ENCODE measurements at places on chromosomes 12 and 14. TPM values are rescaled to one million over a fixed set of nuclear protein-coding genes. Genes with fewer than 3 reads are reported as not detected.

DNA sequence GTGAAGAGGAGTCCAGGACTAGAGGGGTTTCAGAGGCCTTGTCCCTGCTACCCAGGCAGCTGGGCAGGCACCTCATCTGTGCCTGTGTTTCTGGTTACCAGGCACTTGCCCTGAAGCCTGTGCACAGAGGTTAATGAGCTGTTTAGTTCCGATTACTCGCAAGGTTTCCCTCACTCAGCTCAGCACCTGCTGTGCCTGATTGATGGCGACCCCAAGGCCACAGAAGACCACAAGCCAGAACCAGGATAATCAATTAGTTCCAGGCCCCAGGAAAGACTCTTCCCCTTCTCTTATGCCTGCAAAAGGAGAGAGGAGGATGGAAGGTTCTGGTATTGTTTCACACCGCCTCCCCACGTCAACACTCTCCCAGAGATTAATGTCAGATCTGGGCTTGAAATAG, 88.8 kb upstream of the NOS1 start:
- DNase-seq = no peak

DNA sequence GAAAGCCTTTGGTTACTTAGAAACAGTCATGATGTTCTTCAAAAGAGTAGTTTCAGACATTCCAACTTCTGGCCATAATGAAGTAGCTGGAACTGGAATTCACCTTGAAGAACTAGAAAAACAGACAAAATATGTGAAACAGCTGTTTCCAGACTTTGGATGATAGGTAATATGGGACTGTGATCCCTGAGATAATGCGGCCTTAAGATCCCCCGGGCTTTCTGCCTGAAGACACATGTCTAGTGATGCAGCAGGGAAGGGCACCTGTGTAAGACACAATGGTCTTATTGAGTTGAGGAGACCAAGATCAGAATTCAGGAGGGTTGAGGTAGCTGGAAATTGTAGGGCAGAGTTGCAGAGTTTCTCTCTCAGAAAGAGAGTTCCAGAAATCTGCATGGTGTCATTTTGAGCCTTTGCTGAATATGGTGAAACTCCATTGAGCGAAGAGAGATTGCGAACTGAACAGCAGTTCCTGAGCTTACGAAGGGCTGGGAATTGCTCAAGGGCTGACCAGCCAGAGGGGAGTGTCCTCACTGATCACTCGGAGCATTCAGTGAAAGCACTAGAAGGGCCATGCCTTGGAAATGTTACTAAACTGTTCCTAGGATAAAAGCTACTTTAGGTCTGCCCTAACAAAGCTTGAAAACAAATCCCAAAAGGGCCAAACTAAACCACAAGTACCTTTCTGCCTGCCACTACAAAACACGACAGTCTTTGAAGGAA, 41.7 kb upstream of the FRS2 start:
- no peak for DNase-seq

DNA sequence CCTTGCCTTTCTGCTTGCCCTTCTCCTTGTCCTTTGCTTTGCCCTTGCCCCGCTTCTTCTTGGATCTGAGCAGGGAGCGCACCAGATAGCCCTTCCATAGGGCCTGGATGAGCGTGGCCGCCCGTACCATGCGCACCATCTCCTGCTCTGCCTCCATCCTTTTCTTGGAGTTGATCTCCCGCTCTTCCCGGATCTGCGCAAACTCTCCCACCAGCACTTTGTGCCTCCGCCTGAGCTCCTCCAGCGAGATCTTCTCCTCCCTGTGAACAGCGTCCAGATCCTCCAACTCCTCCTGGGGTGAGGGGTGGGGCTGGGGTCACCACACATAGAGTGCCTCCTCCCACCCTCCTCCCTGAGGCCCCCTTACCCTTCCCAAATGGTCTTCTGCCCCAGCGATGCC, 10.1 kb downstream of the RITA1 start:
- no peak for DNase-seq

GRCh38 chr12:9897535-9897934, 16.2 kb downstream of the KLRF2 start:
- no peak for DNase-seq

Gene RAD9B
- 0.23 TPM for total RNA-seq
